ENCODE measurements at places on chromosomes 12 and 14. TPM values are rescaled to one million over a fixed set of nuclear protein-coding genes. Genes with fewer than 3 reads are reported as not detected.

MYH6 gene
- total RNA-seq, result not detected

MYF6 gene
- not detected for total RNA-seq

SPTB gene
- total RNA-seq, result 0.23 TPM

AKAP3 gene
- total RNA-seq, result 1.2 TPM

NKX2-1 gene
- not detected for total RNA-seq

HCAR2 gene
- not detected for total RNA-seq

TAS2R43 gene
- total RNA-seq, result not detected

KRT74 gene
- not detected for total RNA-seq

SYNJ2BP gene
- total RNA-seq, result 23.5 TPM

- DNase-seq, result no peak
Measured at GRCh38 chr14:31078766-31079165, 52.6 kb upstream of the STRN3 start.

- no peak for DNase-seq
Measured at GRCh38 chr12:47746523-47746922, 12.2 kb downstream of the RAPGEF3 start.

GRCh38 chr14:58118097-58118815 lies 33.8 kb downstream of the ARMH4 start:
- DNase-seq, result no peak

DNA sequence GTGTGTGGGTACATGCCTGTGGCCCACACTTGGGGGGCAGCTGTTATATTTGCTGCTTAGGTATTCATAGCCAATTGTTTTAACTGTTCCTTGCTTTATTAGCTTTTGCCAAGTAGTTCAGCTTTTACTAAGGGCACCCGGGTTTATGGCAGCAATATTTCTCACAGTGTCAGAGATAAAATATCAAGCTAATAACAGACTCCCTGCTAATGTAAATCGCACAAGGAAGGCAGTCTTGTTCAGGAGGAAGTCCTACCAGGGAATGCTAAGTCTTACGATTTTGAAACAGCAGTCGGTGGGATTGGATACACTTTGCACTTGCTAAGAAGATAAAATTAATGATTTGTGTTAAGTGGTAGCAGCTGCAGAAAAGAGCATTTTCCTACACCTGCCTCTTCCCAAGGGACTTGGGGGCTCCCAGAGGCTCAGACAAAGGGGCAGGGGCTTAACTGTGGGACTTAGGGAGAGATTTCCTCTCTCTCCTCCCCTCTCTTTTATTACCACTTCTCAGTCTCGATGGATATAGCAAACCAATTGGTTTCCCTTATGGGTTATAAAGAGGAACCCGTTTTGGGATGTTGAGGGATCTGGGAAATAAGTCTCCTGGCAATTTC lies 175.1 kb downstream of the NRXN3 start:
- DNase-seq, result no peak

- DNase-seq, result no peak
Measured at GRCh38 chr12:113825705-113826104, 140.4 kb downstream of the RBM19 start.

DNA sequence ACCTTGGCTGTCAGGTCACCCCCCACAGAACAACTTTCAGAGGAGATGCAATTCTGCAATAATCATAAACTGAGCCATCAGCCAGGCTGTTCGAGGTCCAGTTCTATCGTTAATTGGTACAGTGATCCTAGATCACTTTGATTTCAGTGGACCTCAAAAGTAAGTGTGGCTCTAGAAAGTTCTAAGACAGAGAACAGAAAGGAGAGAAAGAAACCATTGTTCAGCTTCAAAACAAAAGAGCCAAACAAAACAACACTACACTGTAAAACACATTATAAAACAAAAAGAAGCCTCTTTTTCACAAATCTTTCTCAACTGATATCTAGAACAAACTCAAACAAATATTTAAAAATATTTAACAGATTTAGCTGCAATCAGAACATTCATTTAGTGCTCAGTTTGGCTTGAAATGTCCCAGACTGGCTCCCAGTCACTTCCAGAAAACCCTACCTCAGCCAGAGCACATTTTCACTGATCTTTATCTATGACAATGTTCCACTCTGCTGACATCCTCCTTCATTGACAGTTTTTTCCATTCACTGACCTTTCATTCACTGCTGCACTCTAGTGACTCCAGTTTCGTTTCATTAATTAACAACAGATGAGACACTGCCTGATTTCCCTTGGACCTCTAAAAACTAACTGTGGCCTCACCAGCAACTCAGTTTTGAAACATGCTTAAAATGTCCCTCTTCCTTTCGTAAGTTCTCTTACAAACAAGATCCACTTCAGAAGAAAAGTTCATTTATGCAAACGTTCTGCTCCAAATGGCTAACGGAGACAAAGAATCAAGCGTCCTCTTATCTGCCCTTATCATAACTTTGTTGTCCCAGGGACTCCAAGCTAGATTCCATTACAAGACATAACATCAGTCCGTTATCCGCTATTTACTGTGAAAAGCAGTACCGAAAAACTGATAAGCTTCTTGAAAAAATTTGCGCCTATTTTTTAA lies 56.8 kb downstream of the DUSP16 start:
- no peak for DNase-seq

DNA sequence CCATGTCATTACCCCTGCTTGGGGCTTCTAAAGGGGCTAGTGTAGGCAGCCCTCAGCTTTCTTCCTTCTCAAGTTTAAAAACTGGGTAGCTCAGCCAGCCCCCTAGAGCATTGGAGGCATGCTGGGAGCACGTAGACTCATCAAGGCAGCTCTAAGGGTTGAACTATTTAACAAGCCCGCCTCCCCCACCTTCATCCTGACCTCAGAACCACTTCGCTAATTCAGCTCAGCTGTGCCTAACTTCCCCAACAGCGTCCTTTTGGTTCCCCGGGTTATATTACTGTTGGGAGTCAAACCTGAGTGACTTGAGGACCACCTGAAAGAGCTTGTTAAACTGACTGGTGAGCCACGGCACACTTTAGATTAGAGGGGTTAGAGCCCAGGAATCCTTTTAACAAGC lies 30.1 kb downstream of the MAX start:
- no peak for DNase-seq

- no peak for DNase-seq
Measured at GRCh38 chr14:25237845-25238244, 187.9 kb upstream of the STXBP6 start.

GRCh38 chr12:120394483-120395367 lies 25.8 kb upstream of the MSI1 start:
- no peak for DNase-seq

GRCh38 chr12:92221656-92222315 lies 76.1 kb upstream of the BTG1 start:
- no peak for DNase-seq

- no peak for DNase-seq
Measured at GRCh38 chr12:126668538-126668937, 1598.4 kb upstream of the TMEM132C start.

GRCh38 chr12:23473071-23473470 lies 476.4 kb downstream of the SOX5 start:
- no peak for DNase-seq

- no peak for DNase-seq
Measured at GRCh38 chr12:39798977-39799376, 179.4 kb upstream of the ABCD2 start.

GRCh38 chr12:71601546-71601945 lies 62.1 kb downstream of the ZFC3H1 start:
- DNase-seq, result no peak

DNA sequence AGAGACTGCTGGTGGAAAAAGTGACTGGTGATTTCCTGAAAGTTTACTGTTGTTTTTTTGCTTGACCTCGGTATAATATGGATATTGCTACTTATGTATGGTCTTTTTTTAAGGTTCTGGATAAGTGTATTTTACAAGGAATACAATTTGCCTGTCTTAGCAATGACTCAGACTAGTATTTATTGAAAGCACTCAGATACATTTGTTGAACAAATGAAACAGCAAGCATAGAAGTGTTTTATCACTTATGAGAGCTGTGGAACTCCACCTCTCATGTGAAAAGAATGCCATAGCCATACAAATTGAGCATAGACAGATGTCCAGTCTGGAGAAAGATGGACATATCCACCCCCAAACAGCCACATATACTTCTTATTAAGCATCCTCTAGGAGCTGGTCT lies 340.4 kb upstream of the FBXO33 start:
- DNase-seq, result no peak

DNA sequence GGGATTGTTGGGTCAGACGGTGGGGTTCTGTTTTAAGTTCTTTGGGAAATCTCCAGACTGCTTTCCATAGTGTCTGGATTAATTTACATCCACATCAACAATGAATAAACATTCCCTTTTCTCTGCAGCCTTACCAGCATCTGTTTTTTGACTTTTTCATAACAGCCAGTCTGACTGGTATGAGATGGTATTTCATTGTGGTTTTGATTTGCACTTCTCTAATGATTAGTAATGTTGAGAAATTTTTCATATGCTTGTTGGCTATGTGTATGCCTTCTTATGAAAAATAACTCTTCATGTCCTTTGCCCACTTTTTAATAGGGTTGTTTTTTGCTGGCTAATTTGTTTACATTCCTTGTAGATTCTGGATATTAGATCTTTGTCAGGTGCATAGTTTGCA lies 140.8 kb upstream of the CNTN1 start:
- no peak for DNase-seq

DNA sequence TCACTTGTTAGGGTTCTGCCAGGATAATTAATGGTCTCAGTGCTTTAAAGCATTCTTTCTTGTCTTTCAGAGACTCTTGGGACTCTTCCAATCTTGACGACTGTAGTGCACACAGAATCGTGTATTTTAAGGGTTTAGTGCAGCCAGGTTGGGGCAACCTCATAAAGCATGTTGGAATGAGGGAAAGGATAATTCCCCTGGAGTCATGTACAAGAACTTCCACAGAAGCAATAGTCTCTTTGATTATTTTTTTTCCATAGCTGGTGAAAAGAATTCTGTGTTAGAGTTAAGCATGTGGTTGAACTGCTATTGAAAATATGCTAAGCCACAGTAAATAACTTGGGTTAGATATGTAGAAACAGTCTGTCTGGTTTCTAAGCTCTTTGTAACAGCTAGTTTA lies 246.8 kb upstream of the DAAM1 start:
- DNase-seq, result no peak

DNA sequence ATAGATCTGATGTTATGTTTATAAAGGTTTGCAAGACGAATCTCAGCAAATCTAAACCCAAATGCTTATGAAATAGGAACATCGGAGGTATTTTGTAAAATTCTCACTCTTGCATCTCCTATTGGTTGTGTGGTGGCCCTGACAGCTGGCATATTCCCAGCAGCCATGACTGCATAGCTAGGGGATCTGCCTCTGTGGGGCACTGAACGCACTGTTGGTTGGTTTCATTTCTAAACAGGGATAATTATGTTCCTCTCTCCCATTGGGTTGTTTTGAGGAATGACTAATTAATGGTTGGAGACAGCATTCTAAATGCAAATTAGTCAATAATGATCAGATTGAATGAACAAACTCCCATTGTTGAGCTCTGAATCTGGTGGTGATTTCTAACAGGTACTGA lies 2.7 kb upstream of the BEST3 start:
- DNase-seq, result no peak

DNA sequence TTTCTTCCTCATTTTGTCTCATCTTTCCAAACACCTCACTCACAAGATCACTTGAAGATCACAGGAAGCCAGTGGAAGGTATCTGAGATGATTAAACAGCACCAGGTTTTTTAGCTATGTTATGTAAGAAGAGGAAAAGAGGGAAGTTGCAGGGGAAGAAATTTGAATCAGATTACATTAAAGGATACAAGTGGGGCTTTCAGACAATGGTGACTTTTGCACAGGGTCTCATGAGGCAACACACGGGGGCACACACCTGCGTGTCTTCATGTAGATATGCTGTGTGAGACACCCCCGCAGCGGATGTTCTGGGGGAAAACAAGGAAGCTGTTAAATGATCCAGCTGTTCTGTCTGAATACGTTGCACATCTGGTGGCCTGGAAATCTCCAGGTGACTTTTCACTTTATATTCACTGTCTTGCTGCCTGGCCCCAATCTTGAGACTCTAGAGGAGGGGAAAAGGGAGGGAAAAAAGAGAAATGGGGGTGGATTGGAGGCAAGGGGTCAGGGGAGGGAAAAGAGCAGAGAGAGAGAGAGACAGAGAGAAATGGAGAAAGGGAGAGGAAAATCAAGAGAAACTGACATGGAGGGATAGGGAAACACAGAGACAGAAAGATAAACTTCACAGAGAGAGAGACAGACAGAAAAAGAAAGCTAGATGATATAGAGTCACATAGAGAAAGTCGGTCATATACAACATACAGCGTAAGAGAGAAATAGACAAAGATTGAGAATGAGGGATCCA lies 36.3 kb upstream of the PPP1CC start:
- no peak for DNase-seq

DNA sequence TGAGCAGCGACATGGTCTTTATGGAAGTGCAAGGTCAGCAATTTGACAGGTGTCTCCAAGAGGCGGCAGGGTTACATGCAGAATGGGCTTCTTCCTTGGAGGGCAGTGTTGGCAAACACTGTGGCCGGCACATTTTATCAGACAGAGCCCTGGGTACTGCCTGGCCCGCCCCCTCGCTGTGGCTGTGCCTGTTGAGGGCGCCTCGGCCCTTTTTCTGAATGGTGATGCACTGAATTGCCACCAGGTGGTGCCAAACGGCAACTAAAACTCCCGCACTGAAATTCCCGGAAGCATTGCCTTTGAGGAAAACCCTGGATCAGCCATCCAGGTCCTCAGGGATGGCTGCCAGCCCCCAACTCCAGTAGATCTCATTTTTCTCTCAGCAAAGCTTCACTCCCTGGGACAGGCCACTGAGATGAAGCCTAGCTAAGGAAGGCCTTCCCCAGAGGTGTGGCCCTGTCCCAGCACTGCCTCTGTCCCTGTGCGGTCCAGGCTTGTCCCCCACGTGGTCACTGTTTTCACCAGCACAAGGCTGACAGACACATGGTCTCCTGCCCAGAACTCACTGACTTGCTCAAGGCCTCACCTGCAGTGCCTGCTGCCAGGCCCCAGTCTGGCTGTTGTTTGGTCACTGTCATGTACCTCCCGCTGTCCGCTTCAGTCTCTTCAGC lies 73.6 kb downstream of the TESC start:
- DNase-seq, result peak; percentile 37

DNA sequence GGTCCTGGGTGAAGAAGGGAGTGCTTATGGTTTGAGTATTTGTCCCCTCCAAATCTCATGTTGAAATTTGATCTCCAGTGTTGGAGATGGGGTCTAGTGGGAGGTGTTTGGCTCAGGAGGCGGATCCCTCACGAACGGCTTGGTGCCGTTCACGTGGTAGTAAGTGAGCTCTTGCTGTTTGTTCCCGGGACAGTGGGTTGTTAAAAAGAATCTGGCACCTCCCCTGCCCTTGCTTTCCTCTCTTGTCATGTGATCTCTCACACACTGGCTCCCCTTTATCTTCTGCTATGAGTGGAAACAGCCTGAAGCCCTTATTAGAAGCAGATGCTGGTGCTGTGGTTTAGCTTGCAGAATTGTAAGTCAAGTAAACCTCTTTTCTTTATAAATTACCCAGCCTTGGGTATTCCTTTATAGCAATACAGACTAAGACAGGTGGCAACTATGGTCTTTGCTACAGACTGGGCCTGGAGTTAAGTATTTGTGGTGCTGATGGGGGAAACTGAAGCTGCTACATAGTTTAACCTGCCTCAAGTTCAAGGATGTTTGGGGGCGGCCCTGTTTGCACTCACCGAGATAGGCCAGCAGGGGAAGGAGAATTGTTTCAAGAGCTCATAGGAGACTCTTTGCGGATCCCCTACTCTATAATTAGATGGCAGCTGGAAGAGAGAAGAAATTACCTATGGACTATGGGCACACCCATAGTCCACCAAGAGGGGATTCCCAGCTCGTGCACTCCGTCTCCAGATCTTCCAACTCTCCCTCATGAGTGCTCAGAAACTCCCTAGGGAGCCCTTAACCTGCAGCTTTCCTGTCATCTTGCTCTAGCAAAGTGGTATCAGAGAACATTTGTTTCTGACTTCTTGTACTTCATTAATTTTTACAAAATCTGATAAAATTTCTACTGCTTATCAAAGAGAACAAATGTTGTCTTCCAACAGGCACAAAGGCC lies 164.6 kb downstream of the SLC15A5 start:
- no peak for DNase-seq
